ENCODE measurements at places on chromosomes 7 and 10.

DNA sequence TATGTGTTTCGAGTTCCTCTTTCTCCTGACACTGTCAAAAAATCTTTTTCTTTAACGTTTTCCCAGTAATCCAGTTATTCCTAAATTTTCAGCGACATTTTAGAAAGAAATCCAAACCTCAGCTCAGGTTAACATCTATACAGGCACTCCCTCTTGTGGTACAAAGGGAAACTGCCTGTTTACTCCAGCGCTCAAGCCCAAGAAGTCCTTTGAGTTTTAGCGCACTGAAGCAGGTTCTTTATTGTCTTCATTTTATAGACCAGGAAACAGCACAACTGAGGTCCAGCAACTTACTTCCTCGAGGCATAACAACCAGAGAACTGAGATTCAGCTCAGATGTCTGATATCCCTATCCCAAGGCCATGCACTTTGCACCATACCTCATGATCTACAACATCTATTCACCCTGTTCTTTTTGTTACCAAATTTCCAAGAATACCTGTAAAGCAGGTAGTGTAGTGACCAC, 287.2 kb upstream of the MKLN1 start:
- peak; percentile 79 for DNase-seq

GRCh38 chr10:63664341-63664885, 143.2 kb downstream of the REEP3 start:
- no peak for DNase-seq

DNA sequence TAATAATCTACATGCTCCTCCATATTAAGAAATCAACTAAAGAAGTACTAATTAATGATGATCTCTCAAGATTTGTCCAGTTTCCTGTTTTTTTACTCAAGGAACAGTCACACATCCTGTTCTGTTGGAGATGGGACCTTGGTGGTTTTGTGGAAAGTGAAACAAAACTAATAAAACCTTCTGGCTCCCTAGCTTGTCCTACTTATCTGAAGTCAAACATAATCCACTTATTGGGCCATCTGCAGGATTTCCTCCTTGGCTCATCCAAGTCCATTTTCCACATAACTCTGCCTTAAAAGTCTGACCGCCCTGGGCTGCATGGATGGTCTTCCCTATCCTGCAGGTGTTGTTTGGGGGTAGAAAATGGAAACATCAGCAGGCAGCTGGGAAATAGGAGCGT, 39.4 kb upstream of the TARP start:
- DNase-seq, result no peak

- no peak for DNase-seq
Observed at GRCh38 chr10:78650122-78650521, 418.6 kb upstream of the ZMIZ1 start.

- DNase-seq, result no peak
Observed at GRCh38 chr10:106960812-106961211, 203.7 kb downstream of the SORCS1 start.

- DNase-seq, result no peak
Observed at GRCh38 chr7:29063236-29063635, 83.1 kb downstream of the CPVL start.

GRCh38 chr10:31549896-31550295, 230.9 kb downstream of the ZEB1 start:
- no peak for DNase-seq

DNA sequence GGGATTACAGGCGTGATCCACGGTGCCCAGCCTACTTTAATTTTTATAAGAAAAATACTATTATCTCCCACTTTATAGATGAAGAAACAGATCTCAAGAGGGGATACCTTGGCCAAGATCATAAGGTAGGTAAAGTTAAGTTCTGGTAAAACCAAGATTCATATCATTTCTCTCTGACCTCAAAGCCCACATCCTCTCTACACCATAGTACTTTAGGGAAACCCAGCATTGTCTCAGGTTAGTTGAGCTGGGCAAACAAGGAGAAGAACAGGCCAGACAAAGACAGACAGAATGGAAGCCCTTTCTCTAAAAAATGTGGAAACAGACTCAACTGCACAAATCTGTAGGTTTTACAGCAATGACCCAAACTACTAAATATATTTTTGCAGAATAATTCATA, 197.7 kb upstream of the FRMD4A start:
- no peak for DNase-seq

DNA sequence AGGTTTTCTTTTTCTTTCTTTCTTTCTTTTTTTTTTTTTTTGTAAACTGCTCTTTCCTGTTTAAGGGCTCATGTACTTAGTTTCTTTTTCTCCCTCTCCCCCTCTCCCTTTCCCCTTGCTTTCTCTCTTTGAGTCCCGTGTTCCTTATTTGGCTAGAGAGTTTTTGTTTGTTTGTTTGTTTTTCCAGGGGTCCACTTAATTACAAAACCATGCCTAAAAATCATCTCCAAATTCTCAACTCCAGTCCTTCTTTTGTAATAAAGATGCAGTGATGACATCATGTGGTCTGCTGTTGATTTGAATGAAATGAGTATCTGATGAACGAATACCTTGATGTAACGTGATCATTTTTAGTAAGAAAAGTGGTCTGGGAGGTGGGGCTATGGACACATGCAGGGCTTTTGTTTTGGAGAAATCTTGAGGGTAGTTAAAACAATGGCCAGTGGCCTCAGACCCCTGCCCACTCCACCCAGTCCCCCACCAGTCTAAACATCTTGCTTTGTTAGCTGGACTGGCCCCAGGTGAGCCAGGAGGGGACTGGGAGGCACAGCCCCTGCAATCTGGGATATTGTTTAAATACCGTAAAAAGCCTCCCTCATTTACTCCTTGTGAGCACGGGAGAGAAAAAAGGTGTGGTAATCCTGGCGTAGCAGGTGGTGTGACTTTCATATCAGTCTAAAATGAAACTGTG, 165.7 kb downstream of the LRMDA start:
- DNase-seq, result no peak

GRCh38 chr7:116786791-116787443, 75.5 kb upstream of the CAPZA2 start:
- peak; percentile 22 for DNase-seq

GRCh38 chr10:95835149-95835860, 72.5 kb upstream of the CC2D2B start:
- DNase-seq, result no peak

- DNase-seq, result no peak
Observed at GRCh38 chr7:918118-918425, 36.4 kb downstream of the ADAP1 start.

- DNase-seq, result no peak
Observed at GRCh38 chr7:26343320-26343832, 51.7 kb downstream of the SNX10 start.

DNA sequence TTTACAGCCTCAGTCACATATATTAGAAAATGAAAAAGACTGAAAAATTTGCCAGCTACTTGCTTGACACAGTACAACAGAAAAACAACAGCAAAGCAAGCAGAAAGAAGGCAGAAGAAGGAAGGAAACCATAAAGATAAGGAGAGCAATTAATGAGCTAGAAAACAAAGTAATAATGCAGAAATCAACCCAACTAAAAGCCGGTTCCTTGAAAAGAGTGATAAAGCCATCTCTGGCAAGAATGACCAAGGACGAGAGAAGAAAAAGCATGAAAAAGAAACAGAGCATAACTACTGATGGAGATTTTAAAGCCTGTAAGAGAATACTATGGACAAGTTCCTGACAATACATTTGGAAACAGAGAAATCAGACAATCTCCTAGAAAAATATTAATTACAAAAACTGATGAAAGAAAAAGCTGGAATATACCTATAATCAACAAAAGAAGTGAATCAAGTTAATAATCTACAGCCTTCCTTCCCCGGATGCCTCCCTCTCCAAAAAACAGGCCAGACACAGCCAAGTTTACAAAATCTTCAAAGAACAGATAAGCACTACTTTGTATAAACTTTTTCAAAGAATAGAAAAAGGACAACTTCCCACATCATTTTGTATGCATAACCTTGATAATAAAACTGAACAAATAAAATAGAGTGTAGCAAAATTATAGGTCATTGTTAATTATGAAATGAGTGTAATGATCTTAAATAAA, 204.0 kb downstream of the BAMBI start:
- DNase-seq, result no peak

DNA sequence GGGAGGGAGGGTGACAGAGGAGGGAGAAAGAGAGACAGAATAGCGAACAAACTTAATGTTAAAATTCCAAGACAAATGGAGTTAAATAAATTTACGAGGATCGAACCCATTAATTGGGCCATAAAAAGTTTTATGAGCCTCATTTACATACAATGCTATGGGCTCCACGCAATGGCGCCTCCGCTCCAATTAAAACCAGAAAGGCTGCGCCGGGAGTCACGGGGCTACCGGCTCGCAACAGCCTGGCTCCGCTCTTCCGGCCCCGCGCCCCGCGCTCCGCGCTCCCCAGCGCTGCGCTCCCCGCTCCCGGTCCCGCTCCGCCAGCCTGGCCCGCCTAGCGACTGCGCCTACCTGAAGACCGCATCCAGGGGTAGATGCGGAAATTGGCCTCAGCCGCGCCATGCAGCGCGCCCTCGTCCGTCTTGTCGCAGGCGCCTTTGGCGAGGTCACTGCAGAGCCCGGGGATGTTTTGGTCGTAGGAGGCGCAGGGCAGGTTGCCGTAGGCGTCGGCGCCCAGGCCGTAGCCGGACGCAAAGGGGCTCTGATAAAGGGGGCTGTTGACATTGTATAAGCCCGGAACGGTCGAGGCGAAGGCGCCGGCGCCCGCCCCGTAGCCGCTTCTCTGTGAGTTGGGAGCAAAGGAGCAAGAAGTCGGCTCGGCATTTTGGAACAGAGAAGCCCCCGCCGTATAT, 513 bp downstream of the HOXA7 start:
- DNase-seq, result no peak

DNA sequence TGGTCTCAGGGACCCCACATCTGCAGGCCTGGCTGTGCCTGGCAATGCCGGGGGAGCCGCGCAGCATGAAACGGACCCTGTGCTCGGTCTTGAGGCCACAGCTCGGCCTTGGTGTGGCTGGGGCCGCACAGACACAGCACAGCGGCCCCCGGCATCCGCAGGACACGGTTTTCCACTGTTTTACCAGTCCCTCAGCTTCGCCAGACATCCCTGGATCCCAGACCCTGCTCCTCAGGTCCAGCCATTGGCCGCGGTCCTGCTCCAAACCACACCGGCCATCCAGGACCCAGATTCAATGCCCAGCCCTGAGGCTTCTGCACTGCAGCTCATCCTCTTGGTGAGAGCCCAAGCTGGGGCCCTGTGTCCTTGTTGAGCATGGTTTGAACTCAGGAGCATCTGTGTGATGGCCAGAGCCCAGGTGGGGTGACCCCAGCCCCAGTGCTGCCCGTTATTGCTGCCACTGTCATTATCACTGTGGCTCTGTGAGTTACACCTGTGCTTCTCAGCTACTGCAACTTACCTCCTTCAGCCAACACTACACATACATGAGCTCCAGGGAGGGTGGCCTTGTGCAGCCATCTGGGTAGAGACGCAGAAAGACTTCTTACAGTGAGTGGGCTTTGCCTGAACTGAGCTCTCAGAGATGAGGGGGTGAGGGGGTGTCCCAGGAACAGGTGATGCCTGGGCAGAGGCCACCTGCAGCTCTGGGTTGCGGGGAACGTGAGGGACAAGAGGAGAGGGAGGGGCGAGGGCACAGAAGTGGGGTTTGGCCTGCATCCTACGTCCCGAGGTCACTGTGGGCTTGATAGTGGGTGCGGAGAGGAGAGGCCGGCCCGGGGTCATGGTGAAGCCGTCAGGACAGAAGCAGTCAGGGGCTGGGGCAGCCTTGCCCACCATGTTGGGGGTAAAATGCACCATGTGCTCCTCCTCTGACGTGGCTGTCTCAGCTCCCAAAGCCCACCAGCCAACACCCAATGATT, 567.6 kb downstream of the PTPRN2 start:
- DNase-seq, result no peak

GRCh38 chr7:120226188-120226587, 46.8 kb upstream of the KCND2 start:
- DNase-seq, result no peak

GRCh38 chr7:155964543-155964942, 152.3 kb upstream of the SHH start:
- DNase-seq, result no peak

- DNase-seq, result no peak
Observed at GRCh38 chr7:41808541-41808940, 105.7 kb upstream of the INHBA start.

DNA sequence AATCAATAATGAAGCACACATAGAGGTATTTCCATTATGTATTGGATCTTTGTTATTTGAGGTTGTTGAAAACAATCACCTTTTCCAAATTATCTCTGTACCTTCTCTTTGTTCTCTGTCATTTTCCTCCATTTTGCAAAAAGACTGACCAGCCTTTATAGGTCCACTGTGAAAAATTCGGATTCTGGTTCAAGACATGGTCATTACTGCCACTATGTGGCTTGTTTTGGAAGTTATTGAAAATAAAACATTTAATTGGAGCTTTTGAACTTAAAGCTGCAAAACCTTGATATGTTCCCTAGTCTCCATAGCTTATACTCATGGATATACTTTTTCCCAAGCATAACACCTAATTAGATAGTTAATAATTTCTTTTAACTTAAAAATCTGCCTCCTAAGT, 1094.4 kb downstream of the NRG3 start:
- no peak for DNase-seq

DNA sequence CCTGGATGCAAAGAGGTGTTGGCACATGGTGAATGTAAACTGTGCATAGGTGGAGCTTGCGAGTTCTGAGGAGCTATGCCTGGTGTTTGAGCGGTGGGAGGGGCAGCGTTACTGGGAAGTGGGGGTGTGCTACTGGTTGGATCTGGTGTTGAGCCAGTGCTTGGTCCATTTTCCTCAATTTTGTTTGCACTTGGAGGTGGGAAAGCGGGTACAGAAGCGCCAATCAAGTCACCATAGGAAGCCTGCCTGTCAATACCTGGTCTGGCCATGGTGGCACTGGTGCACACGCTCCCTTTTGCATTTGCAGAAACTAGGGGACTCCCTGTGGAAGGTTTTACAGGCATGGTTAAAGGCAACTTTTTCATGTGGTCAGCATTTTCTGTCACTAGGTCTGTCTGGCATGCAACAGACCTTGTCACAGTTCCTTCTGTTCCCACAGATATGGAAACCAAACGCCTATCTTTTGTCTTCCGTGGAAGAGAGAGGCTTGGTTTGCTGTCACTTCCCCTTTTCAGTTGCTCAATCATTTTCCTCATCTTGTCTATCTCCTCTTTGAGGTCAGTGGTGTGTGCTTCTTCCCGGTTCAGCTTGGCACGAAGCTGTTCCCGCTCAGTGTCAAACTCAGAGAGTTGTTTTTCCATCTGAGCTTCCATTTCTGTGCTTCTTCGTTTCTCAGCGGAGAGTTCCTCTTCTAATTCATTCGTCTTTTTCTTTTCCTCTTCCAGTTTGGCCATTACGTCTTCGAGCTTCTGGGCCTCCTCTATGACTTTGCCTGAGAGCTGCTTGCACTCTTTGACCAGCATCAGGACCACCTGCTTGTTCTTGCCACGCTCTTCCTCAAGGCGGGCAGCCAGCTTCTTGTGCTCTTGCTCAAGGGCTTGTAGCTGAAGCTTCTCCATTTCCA, 81.1 kb downstream of the CTTNBP2 start:
- peak; percentile 26 for DNase-seq

GRCh38 chr10:122639801-122640200, 59.8 kb downstream of the C10orf120 start:
- DNase-seq, result no peak

GRCh38 chr10:33332183-33333065, 2.0 kb downstream of the NRP1 start:
- no peak for DNase-seq
